T47D (cell line): ENCODE measurements at places on chromosomes 4 and X.

GRCh38 chrX:50161127-50161526 is 39.7 kb downstream of the AKAP4 start:
- no peak for DNase-seq

- DNase-seq, result no peak
These were observed 461 bp downstream of the FBXW7 start for GRCh38 chr4:152535360-152535902.

- no peak for DNase-seq
These were observed 32.6 kb downstream of the HMX1 start for GRCh38 chr4:8838961-8839431.

DNA sequence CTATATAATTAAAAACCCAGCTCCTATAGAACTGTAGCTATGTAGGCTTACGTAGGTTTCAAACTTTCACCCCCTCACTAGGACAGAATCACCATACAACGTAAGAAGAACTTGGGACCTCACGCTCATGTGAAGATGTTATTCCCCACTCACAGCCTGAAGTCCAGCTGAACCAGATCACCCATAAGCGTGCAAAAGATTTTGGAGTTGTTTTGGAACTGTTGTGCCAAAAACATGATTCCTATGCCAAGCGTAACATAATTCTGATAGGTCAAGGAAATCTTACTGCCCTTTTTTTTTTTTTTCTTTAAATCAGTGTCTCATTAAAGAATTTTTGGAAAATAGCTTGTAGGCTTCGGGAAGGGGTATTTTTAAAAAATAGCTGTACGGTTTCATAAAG is 57.0 kb downstream of the LCORL start:
- no peak for DNase-seq

DNA sequence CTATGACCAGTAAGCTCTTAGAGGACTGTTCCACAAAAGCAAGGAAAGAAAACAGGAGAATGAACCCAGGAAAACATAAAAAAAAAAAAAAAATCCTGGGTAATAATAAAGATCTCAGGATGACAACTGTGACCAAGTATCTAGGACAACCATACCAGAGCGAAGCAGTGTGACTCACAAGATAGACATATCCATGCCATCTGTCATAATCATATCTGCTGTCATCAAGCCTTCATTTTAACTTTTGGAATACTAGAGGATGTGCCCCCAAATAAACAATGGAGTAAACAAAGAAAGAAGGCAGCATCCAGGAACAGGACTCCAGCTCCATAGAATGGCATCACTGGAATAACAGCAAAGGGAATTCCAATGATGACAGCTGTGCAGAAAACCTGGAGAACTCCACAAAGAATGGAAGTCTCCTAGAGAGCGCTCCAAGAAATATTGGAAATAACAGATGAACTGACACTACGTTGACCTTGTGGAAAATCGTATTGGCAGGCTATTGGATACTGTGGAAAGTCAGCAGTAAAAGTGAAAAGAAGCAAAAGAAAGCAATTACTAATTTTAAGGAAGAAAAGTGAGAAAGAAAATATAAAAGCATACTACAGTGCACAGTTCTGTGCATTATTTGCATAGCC is 35.3 kb downstream of the HPGDS start:
- DNase-seq, result no peak

DNA sequence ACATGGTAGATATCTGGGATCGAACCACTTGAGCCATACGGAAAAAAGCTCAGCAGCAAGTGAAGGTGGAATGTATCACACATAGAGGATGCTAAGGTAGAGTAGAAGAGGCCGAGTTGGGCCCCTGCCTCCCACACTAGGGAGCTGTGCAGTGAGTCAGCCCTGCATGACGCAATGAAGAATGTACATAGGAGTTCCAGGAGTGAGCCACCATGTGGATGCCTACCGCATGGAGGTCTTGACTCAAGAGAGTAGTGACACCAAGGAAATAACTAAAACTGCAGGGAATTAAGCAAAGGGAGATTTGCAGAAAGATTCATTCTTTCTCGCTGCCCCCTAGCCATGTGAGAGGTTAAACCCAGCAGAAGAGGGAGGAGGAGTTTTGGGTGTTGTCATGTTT is 389.6 kb upstream of the IGFBP7 start:
- peak; percentile 18 for DNase-seq

- no peak for DNase-seq
These were observed 695 bp upstream of the PIGA start for GRCh38 chrX:15336023-15336413.

- DNase-seq, result no peak
These were observed 74.6 kb upstream of the GRXCR1 start for GRCh38 chr4:42817913-42818312.

DNA sequence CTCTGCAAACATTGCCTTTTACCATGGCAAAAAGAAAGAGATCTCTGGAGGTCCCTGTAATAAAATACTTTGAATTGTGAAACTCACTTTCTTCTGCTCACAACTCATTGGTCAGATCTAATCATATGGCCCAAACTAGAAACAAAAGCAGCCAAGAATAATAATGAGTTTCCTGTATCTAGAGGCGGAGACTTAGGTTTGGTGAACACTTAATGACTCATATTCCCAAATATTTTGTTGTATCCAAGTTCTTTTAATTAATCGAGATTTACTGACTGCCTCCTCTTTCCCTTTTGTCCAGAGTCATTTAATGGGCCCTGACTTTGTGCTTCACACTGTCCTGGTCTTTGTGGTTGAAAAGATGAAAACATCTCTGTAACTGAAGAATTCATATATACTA is 190.6 kb downstream of the CCSER1 start:
- no peak for DNase-seq

DNA sequence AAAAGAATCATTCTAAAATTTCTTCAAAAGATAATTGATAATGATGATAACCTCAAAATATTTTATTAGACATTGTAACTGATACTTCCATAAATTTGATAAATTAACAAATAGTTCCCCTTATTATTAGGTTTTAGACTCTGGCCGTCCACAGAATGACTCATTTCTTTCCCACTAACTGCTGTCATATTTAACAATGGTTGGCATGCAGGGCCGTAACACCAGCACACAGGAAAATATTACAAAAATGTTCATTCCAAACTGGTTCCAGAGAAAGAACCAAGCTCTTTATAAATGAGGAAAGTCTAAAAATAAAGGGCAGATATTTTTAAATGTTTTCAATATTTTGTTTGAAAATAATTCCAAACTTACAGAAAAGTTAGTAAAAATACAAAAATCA is 28.2 kb downstream of the WDFY3 start:
- no peak for DNase-seq

- no peak for DNase-seq
These were observed 212.5 kb upstream of the PSAPL1 start for GRCh38 chr4:7647186-7647585.

GRCh38 chr4:143347484-143348111 is 10.9 kb downstream of the GAB1 start:
- no peak for DNase-seq

GRCh38 chrX:97995834-97996233 is 1112.1 kb downstream of the RPA4 start:
- no peak for DNase-seq

DNA sequence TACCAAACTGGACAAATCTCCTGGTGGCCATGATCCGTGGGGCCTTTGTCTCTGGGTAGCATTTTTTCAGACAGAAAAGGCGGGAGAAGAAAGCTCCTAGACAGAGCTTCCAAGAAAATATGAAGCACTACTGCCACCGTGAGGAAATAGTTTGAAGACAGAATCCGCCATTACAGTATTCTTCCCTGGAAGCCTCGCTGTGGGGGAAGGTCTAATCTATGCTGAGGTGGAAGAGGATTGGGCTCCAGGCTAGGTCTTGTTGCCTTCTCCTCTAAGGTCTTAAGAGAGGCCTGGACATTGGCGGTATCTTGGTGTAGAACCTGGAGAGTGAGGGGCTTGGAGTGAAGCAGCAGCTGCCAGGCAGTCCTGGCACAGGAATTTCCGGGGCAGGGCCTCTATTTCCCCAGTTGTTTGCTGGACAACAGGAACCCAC is 218.9 kb downstream of the OR13H1 start:
- DNase-seq, result peak; percentile 89

DNA sequence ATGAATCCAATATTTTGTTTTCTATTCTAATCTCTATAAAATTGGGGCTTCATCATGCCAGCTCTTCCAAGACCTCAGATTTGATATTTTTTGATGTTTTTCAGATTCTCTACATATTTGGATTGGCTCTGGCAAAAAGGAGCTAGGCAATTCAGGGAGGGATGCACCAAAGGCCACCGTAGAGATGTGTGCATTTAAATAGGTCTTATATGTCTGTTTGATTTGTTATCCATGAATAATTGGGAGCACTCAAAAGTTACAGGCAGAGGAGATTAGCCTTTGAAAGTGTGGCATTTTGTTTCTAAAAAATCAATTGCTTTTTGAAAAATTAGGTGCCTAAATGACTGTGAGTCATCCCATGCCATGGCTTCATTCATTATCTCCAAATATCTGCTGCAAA is 147.1 kb upstream of the RPS6KA6 start:
- DNase-seq, result no peak

DNA sequence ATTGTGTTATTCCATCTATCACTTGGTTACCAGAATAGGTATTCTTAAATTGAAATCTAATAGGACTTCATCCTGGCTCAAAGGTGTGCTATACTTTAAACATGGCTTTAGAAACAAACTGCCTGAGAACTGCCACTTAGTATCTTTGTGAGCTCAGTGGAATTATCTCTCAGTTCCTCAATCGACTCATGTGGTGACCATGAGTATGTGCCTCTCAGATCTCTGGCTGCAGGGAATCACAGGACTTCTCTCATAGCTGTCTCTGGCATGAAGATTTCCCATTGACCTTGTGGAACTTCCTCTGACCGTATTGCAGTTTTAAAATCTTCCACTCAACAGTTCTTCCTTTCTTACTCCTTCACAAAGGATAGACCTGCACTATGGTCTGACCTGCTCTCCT is 681.9 kb upstream of the BOD1L1 start:
- DNase-seq, result no peak

DNA sequence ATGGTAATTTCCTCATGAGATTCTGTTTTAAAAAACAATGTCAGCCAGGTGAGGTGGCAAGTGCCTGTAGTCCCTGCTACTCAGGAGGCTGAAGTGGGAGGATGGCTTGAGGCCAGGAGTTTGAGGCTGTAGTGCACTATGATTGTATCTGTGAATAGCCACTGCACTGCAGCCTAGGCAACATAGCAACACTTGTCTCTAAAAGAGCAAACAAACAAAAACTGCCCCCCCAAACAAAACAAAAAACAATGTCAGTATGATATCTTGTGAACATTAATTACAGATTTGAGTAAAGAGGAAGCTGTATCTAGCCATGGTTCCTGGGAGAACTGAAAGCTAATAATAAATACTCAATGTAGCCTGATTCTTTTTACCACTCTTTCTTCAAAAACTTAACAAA is 6.8 kb upstream of the MSL3 start:
- no peak for DNase-seq

GRCh38 chrX:108299101-108299591 is 139.1 kb downstream of the COL4A6 start:
- no peak for DNase-seq

DNA sequence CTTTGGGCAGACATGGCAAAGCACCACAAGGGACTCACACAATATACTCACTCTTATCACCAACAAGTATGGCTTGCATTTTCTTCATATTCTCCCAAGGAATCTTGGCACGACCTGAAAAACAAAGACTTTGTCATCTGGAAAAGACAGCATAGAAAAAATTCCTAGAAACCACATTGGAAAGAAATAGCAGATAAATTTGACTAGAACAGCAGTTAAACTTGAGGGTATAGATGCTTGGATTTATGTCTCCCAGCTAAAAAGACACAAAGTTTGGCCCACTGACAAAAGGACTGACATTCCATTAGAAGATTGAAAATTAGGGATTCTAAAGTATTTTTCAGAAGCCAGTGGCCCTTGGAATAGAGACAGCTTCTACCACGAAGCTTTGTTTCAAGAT is 6.9 kb upstream of the VEGFC start:
- no peak for DNase-seq

- no peak for DNase-seq
These were observed 26.9 kb upstream of the AMOT start for GRCh38 chrX:112867570-112867969.

DNA sequence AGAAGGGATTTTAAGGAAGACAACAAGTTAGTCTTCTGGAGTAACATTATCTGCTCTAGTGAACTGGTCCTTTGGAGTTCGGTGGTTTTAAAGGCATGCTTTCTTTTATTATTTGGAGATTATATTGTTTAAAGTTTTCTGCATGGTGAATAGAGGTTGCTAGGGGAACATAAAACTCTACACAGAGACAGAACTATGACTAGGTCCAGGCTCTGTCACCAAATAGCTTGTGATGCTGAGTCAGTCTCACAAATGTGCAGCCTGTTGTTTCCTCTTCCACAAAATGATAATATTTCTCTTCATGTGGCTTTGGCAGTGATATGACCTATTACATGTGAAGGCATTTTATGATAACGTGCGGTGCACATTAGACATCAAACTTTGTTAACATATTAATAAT is 132.6 kb downstream of the PACRGL start:
- DNase-seq, result no peak

GRCh38 chr4:102871772-102872171 is 3.0 kb downstream of the CISD2 start:
- no peak for DNase-seq

- no peak for DNase-seq
These were observed 66.5 kb upstream of the TTC29 start for GRCh38 chr4:147012059-147012707.

DNA sequence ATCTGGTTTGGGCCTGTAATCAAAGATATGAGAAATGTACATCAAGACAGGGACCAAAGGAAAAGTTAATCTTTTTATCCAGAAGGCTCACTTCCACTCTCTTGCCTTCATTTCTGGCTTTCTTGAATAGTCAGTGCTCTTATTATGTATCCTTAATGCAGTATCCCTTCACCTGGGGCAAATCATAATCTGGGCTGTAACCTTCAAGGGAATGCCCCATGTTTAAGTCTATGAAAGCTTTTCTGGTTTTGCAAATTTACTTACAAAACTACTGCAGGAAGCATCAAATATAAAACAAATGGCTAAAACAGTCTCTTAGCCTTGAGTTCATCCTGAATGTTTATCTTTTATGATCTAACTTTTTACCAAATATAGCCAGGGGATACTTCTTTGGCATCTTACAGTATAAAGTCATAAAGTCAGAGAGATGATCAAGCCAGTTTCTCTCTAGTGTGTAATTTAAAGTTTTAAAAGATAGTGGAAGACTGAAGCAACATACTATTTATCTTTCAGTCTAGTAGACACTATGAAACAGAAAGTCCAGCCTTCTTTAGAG is 1214.8 kb downstream of the STIM2 start:
- no peak for DNase-seq

- DNase-seq, result no peak
These were observed 3.1 kb downstream of the TFDP3 start for GRCh38 chrX:133215017-133215416.

- DNase-seq, result no peak
These were observed 102.0 kb downstream of the GBA3 start for GRCh38 chr4:22794732-22795131.

DNA sequence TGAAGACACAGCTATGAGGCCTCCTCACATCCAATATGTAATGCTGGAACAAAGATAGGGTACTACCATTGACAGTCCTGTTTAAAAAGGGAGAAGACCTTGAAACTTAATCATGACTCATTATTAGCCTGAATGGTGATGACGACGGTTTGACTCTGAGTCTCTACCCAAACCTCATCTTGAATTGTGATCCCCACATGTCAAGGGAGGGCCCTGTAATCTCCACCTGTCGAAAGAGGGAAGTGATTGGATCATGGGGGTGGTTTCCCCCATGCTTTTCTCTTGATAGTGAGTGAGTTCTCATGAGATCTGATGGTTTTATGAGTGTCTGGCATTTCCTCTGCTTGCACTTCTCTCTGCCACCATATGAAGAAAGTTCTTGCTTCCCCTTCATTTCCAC is 395.3 kb upstream of the CPEB2 start:
- DNase-seq, result no peak
